ENCODE measurements at places on chromosomes 3 and 15. TPM values are rescaled to one million over a fixed set of nuclear protein-coding genes. Genes with fewer than 3 reads are reported as not detected.

PLSCR2 gene
- total RNA-seq: not detected

IL5RA gene
- total RNA-seq: not detected

FAM3D gene
- not detected for total RNA-seq

GFM1 gene
- total RNA-seq: 47.3 TPM

THPO gene
- not detected for total RNA-seq

GOLGA6C gene
- not detected for total RNA-seq

TMEM39A gene
- total RNA-seq: 89.9 TPM

ZIC1 gene
- not detected for total RNA-seq
